ENCODE measurements at places on chromosomes 11 and 22.

DNA sequence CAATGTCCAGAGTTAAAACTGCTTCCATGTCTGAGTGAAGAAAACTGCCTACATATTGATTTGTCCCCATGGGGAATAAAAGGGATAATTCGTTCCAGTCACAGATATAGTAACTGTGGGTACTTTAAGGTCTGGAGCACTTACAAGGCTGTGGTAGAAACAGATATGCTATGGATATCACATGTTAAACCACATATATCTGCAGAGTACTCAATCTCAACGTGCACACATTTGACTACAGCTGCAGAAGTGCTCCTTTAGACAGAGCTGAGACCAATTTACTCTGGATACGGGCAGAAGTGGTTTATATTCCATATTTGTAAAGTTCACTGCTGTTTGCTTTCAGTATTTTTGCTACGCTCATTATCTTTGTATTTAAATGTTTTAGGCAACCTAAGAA is 9.7 kb upstream of the MS4A2 start:
- no peak for DNase-seq

DNA sequence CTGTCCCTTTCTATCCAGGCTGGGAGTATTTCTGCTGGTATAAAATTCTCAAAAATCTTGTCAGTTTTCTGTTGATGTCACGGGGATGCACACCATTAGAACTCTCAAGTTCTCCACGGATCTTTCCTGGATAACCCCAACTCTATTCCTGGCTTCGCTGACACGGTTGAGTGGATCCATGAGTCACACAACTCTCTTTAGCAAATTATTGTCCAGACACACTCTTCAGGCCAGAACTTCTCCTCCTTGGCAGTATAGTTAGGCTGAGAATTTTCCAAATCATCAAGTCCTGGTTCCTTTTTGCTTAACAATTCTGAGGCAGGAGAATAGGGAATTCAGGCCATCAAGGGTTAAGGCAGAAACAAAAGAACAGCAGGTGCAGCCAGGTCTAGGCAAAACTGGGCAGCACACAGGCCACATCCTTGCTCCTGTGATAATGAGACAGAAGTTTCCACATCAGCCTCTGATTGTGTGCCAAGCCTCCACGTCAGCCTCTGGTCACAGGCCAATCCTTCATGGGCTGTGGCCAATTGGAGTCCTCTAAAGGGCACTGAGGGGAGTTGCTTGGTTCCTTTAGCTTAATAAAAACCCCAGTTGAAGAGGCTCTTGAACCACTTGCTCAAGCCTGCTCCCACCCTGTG is 5.7 kb upstream of the ACAT1 start:
- peak; percentile 85 for DNase-seq

- no peak for DNase-seq
Observed at GRCh38 chr11:6397636-6398035, 7.4 kb downstream of the SMPD1 start.

GRCh38 chr22:30969532-30970355 is 679 bp downstream of the TUG1 start:
- peak; percentile 51 for DNase-seq

DNA sequence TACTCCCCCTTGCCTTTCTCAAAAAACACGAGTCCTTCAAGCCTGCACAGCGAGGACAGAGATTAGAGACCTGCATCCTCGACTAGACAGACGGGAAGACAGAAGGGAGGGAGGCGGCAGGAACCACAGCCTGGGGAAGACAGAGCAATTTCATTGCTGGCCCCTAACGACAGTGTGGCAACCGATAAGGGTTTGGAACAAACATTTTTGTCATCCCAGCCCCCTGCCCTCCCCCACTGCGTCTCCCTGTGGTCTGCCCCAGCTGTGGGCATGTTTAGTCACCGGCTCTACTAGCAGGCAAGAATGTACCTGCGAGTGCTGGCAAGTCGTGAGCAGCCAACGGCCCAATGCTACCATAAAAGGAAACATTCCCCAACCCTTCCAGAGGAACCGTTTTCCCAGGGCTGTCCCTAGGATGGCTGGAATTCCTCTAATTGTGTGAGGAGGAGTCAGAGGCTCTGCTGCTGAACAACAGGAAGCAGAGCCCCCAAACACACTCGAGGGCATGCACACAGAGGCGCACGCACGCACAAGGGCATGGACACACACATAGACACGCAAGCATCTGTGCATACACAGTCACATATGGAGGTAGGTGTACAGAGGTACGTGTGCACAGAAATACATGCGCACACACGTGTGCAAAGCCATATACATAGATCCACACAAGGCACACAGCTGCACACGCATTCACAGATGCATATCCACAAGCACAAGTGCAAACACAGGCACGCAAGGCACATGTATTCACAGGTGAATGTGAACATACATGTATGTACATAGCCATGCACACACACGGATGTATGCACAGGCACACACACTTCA is 58.3 kb downstream of the MYH9 start:
- peak; percentile 70 for DNase-seq

- no peak for DNase-seq
Observed at GRCh38 chr22:45876136-45877035, 100.6 kb downstream of the WNT7B start.

DNA sequence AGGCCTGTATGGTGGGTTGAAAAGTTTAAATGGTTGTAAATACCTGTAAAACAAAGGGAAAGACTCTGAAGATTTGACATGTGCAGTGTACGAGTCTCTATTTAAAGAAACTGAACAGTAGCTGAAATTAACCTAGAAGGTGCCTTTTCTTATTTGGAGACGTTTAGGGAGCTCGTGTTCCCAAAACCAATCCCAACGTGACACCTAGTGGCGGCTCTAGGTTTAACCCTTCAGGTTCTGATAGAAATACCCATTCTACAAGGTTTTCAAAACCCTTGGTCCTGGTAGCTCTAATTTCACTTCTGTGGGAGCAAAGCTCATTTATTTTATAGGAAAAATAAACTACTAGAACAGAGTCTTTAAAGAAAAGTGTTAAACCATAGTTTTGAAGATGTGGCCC is 258.3 kb downstream of the LRRC4C start:
- no peak for DNase-seq

GRCh38 chr22:19525666-19526065 is 1.5 kb upstream of the CLDN5 start:
- no peak for DNase-seq

DNA sequence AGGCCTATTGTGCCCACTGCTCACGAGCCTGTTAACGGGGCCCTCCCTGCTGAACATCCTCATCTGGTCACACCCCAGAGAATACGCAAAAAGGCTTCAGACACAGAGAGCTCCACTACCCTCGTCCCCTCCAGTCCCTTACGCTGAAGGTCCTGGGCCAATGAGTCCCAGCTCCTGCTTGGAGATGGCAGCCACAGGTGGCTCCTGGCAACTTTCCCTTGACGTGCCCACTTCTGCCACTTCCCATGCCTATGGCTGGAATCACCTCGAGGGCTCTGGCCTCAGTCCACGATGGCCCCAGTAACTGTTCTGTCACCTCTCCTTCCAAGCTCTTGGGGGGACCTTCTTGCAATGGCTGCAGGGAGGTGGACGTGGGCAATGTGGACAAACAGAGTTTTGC is 12.7 kb downstream of the PHF21B start:
- DNase-seq: no peak

- no peak for DNase-seq
Observed at GRCh38 chr22:41524809-41525449, 19.3 kb downstream of the POLR3H start.

GRCh38 chr22:44816141-44816540 is 63.8 kb downstream of the ARHGAP8 start:
- no peak for DNase-seq

- peak; percentile 96 for DNase-seq
Observed at GRCh38 chr11:68890490-68891231, 13.0 kb downstream of the MRPL21 start.

DNA sequence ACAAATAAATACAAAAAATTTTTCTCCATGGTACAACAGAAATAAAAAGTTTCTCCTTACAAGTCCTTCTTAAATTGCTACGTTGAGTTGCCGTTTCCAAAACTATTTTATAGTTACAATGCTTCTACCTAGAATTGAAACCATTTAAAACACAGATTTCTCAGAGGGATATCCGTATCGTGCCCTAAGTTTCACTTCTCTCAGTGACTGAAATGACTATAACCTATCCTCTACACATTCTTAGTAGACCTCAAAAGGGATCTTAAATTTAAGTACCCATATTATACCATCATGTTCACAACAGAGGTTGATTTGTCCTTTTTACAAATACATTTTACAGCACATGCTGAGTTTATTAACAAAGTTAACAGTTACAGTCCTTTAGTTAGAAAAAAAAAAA is 44.1 kb downstream of the USP28 start:
- DNase-seq: no peak

DNA sequence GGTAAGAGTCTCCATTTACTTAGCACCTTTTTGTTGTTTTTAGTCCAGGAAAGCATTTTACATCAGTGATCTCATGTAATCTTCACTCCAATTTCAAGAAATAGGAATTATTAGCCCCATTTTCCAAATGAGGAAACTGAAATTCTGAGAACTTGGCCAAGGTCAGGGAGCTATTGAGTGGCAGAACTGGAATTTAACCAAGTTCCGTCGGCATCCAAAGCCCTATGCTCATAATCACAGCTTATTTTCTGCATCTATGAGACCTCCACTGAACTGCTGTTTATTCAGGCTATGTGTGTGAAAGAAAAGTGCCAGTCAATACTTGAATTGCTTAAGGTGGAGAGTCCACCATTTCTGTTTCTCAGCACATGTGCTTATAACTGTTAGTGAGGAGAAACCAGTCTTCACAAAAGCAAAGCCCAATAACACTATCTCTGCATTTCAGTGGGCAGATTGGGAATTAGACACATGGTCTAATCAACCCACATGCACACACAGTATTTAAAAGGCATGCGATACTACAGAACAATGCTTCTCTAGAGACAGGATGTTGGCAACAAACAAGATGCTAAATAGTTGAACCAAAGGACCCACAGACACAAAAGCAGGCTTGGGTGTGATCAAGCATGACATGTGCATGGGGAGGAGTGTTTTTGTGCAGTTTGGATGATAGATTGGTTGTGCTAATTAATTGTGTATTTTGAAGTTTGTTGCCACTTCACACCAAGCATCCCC is 780.6 kb downstream of the OPCML start:
- DNase-seq: no peak

DNA sequence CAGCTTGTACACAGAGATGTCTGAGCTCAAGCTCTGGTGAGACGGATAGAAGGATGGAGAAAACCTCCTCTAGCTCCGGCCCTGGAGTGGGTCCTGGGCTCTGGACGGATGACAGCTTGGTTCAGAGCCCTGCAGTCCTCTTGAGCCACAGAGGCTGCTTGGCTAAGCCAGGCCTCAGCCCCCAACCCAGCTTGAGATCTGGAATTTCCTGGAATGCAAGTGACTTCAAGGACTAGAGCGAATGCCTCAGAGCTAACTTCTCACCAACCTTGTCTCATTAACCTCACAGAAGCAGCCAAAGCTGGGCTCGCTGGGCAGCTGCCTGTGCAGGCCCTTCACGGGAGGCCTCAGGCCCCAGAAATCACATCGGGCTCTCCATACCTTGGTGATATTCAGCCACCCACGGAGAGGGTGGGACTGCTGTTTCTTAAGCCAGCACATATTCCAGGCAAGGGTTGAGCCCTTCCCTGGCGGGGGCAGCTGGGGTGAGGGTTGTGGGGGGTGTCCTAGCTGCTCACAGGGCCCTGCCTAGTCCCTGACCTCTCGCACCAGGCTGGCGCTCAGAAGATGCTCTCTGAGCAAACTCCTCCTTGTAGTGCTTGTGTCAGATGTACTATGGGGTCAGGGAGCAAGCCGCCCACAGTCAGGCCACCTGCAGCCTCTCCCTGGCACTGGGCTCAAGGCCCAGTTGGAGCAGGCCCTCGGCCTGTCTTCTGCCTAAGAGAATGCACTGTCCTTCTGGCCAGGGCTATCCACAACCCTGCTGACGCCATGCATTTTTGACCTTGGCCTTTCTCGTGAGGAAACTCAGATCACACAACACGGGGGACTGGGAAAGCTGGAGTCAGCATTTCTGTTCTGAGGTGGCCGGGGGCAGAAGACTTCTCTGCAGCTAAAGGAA is 73.6 kb upstream of the TTLL12 start:
- DNase-seq: no peak

- DNase-seq: no peak
Observed at GRCh38 chr22:22703203-22703570, 58.8 kb downstream of the GGTLC2 start.

DNA sequence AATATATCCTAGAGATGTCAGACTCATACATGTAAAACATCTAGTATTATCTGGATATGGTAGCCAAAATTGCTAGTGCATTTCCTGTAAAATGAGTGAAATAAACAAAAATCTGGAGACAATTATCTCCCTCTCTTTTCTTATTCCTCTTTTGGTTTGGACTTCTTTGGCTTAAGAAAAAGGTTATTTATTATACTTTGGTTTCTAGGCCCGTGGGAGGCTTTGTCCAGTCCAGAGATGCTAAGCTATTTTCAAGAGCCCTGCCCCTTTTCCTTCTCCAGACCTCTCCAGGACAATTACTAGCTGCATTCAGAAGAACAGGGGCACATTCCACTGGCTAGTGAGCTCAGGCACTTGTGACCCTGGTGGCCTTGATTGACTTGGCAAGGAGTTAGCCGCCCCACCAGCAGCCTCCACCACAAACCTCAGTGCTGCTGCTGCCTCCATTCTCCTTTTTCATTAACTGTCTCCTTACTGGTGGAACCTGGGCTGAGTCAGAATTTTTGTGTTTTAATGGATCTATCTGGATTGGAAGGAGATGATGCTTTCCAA is 747.3 kb upstream of the TENM4 start:
- DNase-seq: no peak

DNA sequence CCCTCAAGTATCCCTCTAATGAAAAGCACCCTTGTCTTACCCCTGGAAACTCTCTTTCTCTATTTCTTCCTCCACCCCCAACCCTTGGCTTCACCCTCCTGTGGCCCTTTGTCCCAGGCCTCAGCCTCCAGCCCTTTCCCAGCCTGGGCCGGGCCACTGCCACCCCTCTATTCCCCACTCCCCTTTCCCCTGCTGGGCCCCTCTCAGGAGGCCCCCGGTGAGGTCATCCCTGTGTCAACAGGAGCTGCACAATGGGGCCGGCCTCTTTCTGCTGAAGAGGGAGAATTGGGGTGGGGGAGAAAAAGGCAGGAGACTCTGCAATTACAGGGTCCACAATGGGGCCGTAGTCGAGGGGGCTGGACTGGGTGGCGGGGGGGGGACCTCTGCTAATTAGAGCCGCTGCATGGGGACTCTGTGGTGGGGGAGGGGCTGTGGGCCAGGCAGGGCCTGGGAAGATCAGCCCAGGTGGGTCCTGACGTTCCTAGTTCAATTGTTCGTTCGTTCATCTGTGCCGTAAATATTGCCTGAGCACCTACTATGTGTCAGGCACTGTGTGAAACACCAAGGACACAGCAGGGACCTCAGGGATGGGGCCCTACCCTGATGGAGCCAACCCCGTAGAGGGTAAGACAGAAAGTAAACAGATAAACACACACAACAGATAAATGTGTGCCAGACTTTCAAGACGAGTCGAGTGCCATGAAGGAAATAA is 18.5 kb upstream of the MPPED1 start:
- DNase-seq: no peak
